ENCODE measurements at places on chromosomes 7 and 10.

DNA sequence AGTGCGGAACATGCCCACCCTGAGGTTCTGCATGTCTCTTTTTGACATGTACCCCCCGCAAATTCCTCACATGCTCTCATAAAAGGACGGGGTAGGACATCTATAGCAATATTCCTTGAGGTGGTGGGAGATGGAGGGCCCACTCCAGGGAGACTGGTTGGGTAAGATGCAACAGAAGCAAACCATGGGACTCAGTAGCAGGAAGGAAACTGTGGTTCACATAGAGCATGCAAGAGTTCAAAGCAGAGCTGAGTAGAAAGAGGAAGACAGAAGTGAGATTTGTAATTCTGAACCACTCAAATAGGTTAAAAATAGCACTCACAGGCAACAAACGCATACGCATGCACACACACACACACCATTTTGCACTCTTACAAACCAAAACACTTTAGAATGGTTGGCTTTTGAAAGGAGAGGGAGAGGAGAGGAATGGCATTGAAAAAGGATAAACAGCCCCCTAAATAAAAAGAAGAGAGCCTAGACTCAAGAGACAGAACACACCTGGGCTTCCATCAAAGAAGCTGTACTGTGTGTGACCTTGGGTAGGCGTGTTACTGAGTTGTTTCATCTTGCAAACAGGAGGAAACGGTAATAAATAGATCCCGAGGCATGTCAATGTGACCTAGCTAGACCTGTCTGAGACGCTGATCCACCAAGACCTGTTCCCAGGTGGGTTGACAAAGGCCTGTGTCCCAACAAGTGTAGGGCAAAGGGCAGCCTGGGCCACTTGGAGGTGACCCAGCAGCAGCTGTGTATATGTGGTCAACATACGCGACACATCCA is 77.6 kb upstream of the LRRC4 start:
- DNase-seq = peak; percentile 50

- no peak for DNase-seq
These were observed 448.9 kb upstream of the ZMIZ1 start for GRCh38 chr10:78619896-78620295.

DNA sequence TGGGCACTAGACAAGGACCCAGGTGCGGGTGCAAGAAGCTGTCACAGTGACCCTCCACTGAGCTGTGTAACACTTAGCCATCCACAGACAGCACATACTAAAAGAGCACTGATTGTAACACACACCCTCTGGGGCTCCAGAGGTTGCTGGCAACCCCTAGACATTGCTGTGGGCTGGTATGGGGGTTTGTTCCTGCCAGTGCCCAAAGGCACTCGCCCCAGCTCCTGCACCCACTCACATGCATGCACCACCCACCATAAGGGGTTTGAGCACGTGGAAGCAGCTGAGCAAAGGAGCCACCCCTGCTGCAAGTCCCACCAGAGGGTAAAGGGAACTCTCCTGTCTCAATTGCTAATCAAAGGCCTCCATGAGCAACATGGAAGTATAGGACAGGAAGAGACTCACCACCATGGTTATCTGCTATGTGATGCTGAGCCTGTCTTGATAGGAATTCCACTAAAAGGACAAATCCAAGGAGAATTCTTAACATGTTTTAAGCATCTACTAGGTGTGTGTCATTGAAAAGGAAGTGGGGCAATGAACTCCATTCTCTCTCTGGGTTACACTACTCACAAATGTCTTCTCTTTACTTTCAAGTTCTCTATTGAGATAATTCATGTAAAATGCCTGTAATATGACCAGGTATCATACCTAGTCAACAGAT is 103.1 kb downstream of the GFRA1 start:
- no peak for DNase-seq

- no peak for DNase-seq
These were observed 50.0 kb upstream of the PDK4 start for GRCh38 chr7:95646350-95646749.

DNA sequence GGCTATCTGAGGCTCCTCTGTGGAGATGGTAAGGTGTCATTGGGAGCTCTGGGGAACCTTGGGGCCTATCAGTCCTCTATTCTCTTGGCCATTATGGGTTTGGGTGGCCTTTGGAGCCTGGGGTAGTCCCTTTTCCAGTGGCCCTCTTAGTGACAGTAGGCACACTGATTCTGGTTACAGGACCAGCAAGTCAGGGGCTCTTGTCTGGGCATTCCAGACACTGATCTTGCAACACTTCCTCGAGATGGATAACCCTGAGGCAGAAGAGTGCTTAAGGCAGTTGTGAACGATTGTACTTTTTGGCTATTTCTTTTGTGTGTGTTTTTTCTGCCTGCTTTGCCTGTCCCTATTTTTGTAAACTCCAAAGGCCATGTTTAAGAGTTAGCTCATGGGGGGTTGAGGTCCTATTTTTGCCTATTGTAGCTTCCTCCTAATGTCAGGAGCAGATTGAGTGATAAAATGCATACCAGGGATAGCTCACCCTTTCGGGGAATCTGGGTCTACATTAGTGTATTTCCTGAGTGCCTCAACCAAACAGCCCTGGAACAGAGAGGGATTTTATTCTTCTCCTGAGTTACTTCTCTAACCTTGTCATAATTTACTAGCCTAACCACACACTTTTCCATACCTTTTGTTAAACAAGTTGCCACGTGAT is 61.2 kb downstream of the PRKAR2B start:
- no peak for DNase-seq

- DNase-seq = no peak
These were observed 137.9 kb downstream of the ANKRD30A start for GRCh38 chr10:37263304-37263703.

GRCh38 chr10:10418387-10418786 is 599.3 kb upstream of the CELF2 start:
- DNase-seq = no peak

- DNase-seq = no peak
These were observed 1127.0 kb downstream of the DNAJB9 start for GRCh38 chr7:109696723-109697122.

DNA sequence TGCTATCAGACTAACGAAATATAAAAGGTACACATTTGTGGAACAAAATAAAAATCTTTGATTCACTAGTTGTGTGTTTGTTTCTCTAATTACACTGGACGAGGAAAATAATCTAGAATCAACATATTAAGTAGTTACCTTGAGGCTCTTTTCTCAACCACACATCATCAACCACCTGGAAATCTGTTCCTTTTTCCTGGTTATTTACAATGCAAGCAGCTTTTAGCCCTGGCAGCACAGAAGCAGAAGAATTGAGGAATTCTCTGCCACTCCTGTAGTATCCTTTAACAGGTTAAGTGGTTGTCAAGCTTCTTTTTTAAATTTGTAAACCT is 23.7 kb downstream of the NUP42 start:
- DNase-seq = no peak
